ENCODE measurements at places on chromosomes 3 and 15.
A peak's percentile ranks its signal among the peaks of the same experiment; 100 is the strongest.

- DNase-seq = peak; percentile 11
Measured at GRCh38 chr3:31077021-31077601, 182.7 kb upstream of the GADL1 start.

- no peak for DNase-seq
Measured at GRCh38 chr3:122111974-122112373, 56.8 kb downstream of the CD86 start.

DNA sequence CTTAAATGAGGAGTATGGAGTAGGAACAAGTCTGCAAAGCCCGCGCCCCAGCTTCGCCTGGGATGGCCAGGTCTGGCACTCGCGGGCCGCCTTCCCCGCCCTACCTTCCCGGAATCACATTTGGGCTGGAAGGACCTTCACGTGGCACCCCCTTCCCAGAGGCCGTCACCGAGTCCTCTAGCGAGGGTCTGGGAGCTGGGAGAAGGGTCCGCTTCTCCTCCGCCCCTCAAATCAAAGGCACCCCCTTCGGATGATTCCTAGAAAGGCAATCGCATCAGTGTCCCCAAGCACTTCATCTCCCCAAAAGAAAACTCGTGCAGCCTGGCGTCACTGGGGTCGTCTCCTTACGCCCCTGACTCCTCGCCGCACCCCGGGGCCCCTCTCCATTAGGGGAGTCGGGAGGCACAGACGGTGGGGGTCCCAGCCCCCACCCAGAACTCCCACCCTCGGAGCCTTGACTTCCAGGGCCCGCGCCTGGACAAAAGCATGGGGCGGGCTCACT, 380 bp downstream of the MYLK start:
- DNase-seq = no peak

GRCh38 chr3:120438665-120439370, 12.0 kb downstream of the FSTL1 start:
- no peak for DNase-seq

DNA sequence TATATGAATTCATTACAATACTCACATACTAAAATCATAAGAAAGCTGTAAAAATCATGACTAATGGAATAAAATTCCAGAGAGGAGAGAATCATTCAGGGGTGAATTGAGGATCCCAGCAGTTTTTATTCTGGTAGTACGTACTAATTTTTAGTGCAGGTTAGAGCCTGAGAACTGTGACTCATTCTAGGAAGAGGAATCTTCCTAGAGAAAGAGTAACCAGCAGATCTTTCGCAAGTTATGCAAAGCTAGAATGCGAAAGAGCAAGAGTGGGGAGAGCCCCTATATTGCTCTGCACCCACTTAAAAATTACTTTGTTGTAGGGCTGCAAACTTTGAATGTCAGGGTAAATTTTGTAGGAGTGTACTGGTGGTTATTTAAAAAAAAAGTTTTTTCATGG, 303.6 kb upstream of the ARPP21 start:
- no peak for DNase-seq

GRCh38 chr3:180684807-180685206, 5.5 kb upstream of the CCDC39 start:
- DNase-seq = no peak

Measured in stimulated activated CD8-positive, alpha-beta memory T cell treated with anti-CD3 and anti-CD28 coated beads, Interleukin-2, amount 100 ng/mL, for 48 hours (primary cell).